ENCODE measurements at places on chromosomes 16 and 17.

DNA sequence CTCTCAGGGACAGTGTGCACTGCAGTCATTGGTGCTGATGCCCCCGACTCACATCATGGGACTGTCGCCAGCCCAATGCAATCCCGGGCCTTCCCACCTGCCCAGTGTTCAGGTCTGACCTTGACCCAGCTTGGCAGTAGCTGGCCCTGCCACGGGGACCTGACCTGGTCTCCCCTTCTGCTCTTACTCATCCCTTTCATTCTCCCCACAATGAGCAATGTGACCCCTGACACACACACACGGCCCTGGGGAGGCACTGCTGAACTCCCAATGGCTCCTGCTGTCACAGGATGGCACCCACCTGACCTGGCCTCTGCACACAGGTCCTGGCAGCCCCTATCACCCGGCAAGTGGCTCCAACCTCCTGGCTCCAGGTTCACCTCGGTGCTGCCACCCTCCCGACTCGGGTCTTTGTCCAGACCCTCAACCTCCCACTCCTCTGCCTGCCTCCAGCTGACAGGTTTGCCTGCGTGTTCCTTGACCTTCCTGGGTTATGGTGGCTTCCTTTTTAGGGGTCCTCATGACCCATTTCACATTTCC lies 6.6 kb downstream of the CD300C start:
- no peak for DNase-seq

GRCh38 chr16:80515374-80515773 lies 25.4 kb upstream of the DYNLRB2 start:
- DNase-seq: no peak

DNA sequence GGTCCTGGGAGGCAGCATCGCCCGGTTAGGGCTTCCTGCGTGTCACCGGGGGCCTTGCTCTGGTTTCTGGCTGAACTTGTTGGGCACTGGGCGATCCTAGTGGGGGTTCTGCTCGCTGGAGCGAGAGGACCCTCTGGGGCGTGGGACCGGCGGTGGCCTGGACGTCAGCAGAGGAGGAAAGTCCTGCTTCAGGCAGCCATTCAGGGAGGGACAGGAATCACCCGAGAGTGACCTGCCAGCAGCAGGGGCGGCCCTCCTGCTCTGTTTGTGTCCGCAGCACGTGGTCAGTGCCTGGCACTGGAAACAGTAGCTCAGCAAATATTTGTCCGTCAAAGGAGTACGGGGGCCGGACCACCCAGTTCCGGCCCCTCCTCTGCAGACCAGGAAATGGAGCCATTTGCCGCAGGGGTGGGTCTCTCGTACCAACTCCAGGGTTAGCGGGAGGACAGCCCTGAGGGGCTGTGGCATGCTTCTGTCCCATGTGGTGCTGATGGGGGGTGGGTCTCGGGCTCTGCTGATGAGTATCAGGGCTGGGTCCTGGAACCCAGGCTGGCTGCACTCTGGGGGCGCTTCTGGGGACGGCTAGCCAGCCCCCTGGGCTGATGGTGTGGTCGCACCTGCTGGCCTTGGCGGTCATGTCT lies 48.3 kb downstream of the BAIAP2 start:
- no peak for DNase-seq

GRCh38 chr17:50920041-50920410 lies 53.9 kb upstream of the TOB1 start:
- no peak for DNase-seq

All from stimulated activated CD4-positive, alpha-beta T cell treated with anti-CD3 and anti-CD28 coated beads, Interleukin-1b, Interleukin-23, amount 100 ng/mL, for 4 hours (primary cell).